ENCODE measurements at places on chromosomes 3 and 15.

DNA sequence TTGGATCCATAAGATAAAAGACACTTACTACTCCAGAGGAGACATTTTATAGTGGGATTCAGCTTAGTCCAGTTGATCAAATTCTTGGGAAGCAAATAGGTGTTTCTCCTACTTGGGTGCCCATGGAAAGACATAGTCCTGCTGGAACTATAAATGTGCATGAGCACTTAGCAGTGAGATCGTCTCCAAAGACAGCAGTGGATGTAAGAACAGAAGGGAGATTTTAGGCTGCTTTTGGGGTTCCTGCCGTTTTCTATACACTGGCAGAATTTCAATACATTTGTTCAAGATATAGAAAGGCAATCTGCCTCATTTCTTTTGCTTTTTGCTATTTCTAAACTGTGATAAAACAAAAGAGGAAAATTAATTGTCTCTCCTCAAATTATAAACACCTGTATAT lies 234.0 kb downstream of the ADAMTSL3 start:
- DNase-seq: no peak

- no peak for DNase-seq
Measured at GRCh38 chr3:135991621-135992020, 26.1 kb downstream of the PPP2R3A start.

DNA sequence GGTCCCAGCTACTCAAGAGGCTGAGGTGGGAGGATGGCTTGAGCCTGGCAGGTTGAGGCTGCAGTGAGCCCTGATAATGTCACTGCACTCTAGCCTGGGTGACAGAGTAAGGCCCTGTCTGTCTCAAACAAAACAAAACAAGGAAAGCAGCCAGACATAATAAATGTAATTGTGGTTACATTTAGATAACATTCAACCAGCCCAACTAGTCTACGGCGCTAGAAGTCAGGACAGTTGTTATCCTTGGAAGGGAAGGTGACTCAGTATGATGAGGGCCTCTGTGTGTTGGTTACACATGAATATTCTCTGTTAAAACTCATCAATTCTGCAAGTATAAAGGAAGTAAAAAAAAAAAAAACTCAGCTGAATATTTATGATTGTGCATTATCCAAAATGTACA lies 27.0 kb upstream of the CSPG5 start:
- DNase-seq: no peak

DNA sequence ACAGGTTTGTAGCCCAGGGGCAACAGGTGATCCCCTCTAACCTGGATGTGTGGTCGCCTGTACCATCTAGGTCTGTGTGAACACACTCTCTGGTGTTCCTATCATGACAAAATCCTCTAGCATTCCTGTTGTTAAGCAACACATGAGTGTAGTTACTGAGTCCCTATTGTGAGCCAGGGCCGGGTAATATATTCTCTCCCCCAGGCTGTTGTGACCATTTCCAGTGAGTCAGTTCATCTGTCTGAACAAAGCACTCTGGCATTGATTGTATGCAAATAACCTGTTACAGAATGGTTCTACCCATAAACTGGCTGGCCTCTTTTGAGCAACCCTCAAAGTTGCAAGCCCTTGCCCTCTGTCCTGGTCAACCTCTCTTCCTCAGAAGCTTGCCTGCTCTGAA lies 2.6 kb upstream of the FLNB start:
- DNase-seq: no peak

- DNase-seq: no peak
Measured at GRCh38 chr3:112775011-112775742, 71.5 kb downstream of the CD200R1L start.

GRCh38 chr15:31160740-31161495 lies 59.4 kb upstream of the TRPM1 start:
- no peak for DNase-seq

DNA sequence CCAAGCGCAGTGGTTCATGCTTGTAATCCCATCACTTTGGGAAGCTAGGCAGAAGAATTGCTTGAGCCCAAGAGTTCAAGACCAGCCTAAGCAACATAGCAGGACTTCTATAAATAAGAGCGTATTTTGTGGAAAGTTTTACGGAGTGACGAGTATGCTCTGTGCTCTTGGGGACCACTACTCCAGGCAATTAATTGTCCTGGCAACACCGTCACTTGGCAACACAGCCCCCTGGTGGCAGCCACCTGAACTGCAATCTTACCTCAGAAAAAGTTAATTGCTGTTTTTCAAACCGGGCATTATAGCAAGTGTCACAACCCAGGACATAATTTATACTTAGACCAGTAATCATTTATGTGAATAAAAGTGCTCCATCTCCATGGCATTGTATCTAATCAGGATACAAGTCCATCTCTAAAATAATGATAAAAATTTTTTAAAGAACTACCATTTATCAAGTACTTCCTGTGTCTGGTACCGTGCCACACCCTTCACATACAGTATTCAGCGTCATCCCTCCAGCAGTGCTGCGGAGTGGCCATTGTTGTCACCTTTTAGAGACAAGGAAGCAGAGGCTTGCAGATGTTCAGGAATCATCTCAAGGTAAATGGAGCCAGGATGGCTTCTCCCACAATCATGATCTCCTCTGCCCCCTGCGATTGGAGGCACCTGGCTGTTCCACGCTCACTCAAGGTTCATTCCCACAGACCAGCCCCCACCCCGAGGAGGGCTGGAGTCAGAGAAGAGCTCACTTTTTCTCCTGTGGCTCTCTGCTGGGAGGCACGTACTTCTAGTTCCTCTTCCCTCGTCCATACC lies 34.5 kb downstream of the PLA2G4D start:
- DNase-seq: peak; percentile 75

DNA sequence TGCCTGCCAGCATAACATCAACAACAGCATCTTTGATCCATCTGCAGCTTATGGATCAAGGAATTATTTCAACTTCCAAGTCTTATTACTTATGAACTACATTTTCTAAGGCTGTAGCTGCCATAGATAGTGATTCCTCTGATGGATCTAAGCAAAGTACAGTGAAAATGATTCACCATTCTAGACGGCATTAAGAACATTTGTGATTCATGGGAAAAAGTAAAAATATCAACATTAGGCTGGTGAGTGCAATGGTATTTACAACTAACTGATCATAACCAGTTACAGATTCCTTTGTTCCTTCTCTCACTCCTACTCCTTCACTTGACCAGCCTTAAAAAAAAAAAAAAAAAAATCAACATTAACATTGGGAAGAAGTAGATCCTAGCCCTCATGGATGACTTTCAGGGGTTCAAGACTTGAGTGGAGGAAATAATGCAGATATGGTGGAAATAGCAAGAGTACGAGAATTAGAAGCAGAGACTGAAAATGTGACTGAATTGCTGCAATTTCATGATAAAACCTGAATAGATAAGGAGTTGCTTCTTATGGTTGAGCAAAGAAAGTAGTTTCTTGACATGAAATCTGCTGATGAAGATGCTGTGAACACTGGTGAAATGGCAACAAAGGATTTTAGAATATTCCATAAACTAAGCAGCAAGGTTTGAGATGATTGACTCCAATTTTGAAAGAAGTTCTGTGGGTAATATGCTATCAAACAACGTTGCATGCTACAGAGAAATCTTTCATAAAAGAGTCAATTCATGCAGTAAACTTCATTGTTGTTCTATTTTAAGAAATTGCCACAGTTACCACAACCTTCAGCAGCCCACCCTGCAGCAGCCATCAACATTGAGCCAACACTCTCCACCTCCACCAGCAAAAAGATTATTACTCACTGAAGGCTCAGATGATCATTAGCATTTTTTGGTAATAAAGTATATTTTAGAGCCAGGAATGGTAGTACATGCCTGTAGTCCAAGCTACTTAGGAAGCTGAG lies 22.8 kb downstream of the SLC12A6 start:
- no peak for DNase-seq

GRCh38 chr15:53454535-53454842 lies 305.0 kb downstream of the WDR72 start:
- DNase-seq: no peak

GRCh38 chr15:82045179-82045891 lies 483 bp downstream of the MEX3B start:
- peak; percentile 55 for DNase-seq

GRCh38 chr3:128551451-128551850 lies 58.5 kb upstream of the GATA2 start:
- DNase-seq: no peak

DNA sequence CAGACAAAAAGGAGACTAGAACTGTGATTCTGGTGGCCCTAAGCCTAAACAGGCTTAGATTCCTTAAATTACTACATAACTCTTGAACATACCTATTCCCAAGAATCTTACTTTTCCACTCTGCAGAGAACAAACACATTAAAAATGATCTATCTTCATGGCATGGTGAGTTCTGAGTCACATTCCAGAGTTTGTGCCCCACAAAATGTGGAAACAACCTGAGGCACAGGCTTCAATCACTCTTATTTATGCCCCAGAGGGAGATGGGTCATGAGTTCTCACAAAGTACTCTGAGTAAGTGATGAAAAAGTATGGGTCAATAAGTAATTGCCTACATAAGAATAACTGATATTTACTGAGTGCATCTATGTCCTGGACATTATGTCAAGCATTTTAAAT lies 137.5 kb upstream of the SLC2A2 start:
- DNase-seq: no peak

GRCh38 chr15:79593119-79593869 lies 161.2 kb downstream of the MINAR1 start:
- DNase-seq: no peak

- no peak for DNase-seq
Measured at GRCh38 chr3:30847592-30847991, 46.9 kb downstream of the GADL1 start.

- no peak for DNase-seq
Measured at GRCh38 chr15:59438625-59439290, 772 bp downstream of the FAM81A start.

Data from endothelial cell (in vitro differentiated cells).